ENCODE measurements at places on chromosomes 3 and 15.

GRCh38 chr15:99474909-99475753 is 90.7 kb upstream of the MEF2A start:
- DNase-seq = no peak

GRCh38 chr3:27644941-27645340 is 77.2 kb downstream of the EOMES start:
- no peak for DNase-seq

DNA sequence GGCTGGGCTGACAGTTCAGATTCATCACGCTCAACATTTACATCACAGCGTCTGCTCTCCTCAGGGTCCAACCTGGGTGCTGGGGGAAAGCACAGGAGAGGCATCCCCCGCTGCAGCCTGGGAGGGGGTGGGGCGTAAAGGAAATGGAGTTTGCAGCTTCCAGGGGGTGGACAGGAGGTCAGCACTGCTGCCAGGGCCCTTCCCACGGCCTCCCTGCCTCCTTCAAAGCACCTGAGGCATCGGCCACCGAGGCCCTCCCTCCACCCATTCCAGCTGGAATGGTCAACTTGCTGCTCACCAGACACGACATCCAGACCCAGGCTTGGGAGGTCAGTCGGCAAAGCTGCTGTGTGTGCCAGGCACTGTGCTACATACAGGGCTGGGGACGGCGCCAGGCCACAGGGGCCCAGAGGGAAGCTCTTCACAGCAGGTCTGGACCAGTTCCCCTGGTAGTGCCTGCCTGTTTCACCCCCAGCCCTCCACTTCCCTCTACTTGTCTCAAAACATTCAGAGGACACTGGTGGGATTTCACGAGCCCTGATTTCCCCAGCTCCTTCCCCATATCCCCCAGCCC is 120.7 kb downstream of the ANP32A start:
- DNase-seq = no peak

- no peak for DNase-seq
Measured at GRCh38 chr15:62524848-62525247, 359.8 kb upstream of the C2CD4B start.

DNA sequence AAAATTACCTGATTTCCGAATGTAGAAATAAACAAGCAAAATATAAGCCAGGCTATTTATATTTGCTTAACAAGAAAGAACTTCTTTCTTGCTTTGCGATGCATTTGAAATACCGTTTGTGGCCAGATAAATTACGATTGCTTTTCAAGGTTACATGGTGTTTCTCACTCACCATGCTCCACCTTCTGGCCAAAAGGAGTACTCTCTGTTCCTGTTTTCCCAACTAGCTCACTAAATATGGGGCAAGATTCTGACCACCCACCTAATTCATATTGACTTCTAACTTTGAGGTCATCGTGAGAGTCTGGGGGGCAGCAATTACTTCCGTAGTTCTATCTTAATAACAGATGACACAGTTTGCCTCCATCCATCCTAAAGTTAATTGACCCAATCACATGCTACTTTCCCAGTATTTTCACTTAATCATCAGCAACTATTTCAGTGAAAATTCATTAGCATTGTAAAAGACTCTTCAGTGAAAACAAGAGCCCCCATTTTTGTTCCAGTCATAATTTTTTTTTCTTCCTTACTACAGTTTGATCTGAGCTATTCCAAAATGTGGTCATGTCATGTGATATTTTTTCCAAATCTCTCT is 25.9 kb downstream of the ACP3 start:
- DNase-seq = peak; percentile 18

GRCh38 chr3:38210141-38210757 is 44.9 kb downstream of the OXSR1 start:
- no peak for DNase-seq

DNA sequence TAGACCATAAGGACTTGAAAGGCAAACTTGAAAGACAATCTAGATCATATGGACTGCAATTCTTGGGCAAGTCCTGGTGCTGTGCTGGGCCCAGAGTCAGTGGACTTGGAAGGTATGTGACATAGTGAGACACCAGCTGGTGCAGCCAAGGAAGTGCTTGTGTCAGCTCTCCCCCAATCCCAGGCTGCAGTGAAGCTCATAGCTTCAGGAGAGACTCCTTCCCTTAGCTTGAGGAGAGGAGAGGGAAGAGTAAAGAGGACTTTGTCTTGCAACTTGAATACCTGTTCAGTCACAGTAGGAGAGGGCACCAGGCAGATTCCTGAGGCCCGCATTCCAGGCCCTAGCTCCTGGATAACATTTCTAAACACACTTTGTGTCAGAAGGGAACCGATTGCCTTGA is 127.4 kb upstream of the ZPLD1 start:
- DNase-seq = no peak

DNA sequence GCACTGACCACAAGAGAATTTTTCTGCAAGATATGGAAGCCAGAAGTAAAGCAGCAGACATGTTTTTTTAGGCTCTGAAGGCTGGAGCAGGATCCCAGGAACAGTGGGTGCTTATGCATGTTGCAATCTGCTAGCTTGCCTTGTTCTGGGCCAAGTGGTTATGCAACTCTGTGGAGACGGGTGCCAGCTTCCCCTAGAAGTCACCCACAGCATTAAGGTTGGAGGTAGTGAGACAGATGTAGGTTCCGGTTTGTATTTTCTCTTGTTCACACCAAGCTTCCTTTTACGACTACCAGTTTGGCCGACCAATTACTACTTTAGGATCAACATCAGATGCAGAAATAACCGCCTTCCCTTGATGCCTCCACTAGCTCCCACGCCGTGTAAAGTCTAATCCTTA is 11.1 kb downstream of the DPH3 start:
- DNase-seq = no peak

DNA sequence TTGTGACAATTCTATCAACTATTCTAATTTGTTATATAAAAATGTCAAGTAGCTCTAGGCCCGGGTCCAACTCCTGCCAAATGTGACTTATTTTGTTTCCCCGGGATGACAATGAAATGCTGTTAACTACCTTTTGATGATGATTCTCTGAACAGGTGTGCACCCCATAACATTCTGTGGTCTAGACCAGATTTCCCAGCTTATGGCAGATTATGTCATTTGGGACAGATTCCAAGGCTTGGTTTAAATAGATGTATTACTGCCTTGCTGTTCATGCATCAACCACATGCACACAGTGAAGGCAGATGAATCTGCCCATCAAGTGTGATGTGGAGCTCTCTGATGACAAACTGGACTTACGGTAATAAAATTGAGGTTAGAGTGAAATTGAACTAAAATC is 150.5 kb downstream of the MECOM start:
- DNase-seq = no peak
